ENCODE measurements at places on chromosomes 11 and 22.

DNA sequence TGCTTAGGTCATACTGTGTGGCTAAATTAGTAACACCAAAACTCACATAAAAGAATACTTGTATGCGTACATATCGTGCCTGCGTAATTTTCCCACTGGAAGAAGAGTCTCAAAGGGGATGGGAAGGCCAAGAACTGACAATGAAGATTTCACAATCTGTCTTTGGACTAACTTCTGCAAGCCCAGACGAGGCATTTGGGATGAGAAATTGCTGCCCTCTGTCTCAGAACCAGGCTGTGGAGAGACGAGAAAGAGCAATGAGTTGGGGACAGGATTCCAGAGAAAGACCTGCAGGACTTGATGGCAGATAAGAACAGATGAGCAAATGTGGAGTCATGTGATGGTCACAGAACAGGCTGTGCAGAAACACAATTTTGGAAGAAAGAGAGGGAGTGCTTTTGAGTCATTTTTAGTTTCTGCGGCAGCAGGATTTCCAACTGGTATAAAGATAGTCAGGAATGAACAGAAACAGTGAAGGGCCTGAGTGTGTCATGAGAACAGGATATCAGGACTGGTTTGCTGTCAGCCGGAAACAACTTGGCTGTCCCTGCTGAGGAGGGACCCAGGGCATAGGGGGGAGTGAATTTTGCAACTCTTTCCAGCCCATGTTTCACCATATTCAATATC, 82.7 kb upstream of the CTSC start:
- DNase-seq = no peak

- DNase-seq = no peak
Measured at GRCh38 chr11:22703591-22703990, 37.2 kb downstream of the GAS2 start.

- no peak for DNase-seq
Measured at GRCh38 chr22:26672060-26672471, 14.7 kb downstream of the MIAT start.

DNA sequence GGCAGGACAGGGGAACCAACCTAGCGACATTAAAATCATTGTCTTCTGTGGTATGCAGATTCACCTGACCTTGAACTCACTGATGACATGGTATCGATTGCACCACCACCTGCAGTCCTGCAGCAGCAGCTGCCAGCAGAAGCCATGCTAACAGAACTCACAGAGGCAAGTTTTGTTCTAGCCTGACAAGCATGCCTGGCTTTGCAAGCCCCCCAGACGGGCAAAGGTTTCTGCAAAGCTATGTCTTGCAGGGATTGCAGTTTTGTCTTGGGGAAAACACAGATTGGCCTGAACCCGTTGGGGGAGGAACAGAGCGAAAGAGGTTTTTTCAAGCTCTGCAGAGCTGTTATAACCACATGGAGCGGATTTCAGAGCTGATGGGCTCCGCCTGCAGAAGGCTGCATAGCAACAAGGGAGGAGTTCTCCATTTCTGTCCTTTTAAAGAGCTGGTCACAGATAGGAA, 221.0 kb downstream of the HIPK3 start:
- no peak for DNase-seq

DNA sequence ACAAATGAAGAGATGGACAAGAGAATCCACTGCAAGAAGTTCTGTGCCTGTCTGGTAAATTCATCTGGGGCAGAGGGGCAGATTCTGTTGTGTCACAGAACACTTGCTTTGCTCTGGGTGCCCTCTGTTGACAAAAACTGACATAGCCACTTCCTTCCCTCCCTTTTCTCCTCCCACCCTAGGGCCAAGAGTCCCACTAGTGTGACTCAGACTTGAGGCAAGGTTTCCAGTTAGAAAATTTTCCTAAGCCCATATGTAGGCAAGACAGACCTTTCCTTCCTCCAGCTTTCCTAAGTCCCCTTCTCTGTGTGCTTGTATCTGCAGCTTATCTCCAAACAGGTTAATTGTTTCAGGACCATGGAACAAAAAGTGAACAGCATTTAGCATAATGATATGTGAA, 106.8 kb downstream of the RBFOX2 start:
- peak; percentile 61 for DNase-seq

- peak; percentile 25 for DNase-seq
Measured at GRCh38 chr11:15968461-15969130, 387.8 kb downstream of the SOX6 start.

- DNase-seq = no peak
Measured at GRCh38 chr11:79344753-79345294, 96.0 kb downstream of the TENM4 start.

- DNase-seq = no peak
Measured at GRCh38 chr11:48095779-48096470, 115.6 kb downstream of the PTPRJ start.

- no peak for DNase-seq
Measured at GRCh38 chr11:46607516-46607915, 9.5 kb downstream of the HARBI1 start.

GRCh38 chr22:21725956-21726649, 9.5 kb downstream of the YPEL1 start:
- DNase-seq = no peak

DNA sequence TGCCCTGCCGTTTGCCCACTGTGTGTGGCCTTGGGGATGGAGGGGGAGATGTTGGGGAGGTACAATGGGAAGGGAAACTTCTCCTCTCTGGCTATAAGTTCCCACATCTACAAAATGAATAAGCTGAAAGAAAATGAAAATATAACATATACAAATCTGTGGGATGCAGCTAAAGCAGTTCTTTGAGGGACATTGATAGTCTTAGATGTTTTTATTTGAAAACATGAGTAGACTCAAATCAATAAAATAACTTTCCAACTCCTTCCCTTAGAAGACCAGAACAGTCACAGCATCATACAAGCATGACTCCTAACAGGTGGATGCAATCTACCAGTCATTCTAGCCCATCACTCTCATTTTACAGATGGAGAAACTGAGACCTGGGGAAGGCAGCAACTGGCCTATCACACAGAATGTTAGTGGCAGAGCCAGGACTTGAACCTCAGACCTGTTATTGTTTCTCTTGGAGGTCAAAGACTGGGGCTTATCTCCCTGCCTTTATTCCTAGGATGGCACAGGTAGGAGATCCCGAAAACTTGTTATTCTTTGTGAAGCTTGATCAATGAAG, 25.2 kb upstream of the CCDC86 start:
- no peak for DNase-seq

DNA sequence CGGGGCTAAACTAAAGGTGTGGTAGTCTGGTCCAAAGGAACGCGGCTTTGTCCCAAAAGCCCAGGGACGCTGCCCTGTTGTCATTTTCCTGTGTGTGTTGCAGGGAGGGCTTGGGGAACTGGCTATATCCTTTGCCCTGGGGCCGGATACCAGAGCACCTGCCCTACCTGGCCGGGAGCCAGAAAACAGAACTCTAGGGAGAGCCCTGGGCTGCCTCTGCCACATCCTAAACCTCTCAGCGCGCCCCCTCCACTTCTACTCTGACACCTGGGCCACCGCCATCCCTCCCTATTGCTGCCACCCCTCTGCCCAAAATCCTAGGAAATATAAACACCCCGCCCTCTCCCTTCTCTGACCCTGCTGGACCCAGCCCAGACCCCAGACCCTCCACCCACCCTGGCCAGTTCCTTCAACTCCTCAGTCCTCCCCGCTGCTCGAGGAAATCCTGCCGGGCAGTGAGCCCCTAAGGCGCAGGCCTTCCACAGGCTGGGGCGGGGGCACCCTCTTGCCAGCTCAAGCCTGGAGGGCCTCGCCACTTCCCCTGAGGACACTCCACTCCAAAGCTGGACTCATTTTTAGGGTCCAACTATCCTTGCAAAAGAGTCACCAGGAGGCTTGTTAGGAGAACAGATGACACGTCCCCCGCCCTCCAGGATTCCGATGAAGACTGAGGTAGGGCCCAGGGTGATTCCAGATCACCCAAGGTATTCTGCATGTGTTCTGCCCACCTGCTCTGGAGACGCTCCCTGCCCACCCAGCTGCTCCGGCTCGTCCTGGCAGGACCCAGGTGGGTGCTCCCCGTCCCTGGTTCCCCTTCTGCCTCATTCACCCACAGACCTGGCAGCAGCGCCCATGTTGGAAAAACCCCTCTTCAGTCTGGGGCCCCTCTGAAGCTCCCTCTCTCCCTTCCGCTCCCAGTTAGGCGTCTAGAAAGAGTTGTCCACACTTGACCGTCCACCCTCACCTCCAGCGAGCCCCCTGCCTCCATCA, 12.2 kb downstream of the KCTD17 start:
- DNase-seq = no peak

DNA sequence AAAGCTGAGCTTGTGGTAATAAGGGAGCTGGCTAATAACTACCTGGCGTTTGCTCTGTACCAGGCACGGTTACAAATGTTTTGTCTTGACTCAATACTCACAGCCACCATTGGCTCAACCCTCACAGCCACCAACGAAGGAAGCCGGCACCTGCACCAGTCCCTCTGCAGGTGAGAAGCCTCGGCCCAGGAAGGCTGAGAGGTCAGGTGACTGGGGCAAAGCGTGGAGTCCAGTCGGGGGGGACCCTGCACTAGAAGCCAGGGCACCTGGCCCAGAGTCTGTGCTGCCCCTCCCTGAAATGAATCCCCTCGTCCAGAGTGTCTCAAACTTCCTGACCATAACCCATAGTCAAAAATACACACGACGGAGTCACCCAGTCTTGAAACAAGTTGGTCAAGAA, 90.1 kb downstream of the PHF21B start:
- no peak for DNase-seq

DNA sequence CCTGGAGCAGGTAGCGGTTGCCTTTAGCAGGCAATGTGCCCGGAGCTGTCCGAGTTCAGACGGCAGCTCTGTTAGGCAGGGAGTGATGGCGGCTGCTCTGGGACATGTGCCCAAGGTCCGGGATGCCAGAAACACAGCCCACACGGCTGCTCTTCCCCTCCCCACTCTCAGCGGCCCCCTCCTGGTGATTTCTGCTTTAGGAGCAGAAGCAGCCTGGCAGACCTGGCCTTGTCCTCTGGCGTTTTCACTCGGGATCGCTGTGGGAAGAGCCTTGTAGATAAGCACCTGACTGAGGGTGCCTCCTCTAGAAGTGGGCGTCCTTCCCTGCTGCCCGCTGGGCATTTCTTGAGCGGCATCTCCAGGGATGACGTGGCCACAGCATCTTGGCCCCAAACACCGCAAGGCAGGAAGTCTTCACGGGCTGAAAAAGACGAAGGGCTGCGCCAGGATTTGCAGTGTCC, 392.2 kb downstream of the TBC1D22A start:
- DNase-seq = no peak

GRCh38 chr11:121446752-121447156, 5.4 kb upstream of the SORL1 start:
- DNase-seq = no peak

DNA sequence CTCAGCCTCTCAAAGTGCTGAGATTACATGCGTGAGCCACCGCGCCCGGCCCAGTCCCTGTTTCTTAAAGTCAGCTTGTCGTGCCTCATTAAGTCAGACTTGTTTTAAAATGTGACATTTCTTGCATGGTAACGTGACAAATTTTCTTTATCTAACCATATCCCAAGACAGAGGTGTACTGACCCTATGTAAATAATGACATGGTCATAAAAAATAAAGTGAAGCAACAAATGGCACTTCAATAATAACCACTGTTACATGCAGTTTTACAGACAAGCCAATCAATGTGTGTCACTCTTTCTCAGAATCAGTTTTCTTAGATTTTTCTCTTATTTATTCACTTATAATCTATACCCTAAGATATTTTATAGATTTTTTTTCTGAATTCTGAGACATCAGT, 26.5 kb upstream of the SIK2 start:
- no peak for DNase-seq

DNA sequence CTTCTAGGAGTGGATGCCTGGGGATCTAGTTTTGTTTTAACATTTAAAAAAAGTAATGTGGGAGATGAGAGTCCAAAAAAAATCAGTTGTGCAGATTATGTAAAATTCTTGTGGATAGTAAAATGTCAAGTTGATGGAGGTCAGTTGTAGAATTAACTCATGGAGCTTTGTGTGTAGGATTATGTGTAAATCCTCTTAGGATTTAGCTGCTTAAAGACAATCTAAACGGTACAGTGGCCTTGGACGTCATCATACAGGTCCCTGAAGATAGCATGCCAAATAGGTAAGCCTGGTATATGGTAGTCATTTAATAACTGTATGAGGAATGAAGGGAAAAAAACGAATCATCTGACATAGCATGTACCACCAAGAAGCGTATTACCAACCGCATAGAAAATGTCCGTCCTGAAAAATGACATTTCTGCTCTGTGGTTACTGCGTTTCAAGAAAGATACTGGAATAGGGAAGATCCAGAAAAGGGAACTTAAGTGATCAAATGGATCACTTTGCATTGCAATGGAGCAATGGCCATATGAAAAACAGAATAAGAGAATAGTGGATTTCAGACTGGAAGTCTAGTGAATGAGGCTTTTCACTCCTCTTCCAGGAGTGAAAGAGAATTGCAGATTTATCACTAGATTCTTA, 61.3 kb downstream of the BCL2L13 start:
- DNase-seq = no peak

GRCh38 chr11:13762718-13763117, 94.2 kb downstream of the FAR1 start:
- DNase-seq = no peak

- no peak for DNase-seq
Measured at GRCh38 chr22:48112687-48113521, 1350.5 kb downstream of the TBC1D22A start.

GRCh38 chr22:48960576-48960975, 867.1 kb downstream of the BRD1 start:
- DNase-seq = no peak

DNA sequence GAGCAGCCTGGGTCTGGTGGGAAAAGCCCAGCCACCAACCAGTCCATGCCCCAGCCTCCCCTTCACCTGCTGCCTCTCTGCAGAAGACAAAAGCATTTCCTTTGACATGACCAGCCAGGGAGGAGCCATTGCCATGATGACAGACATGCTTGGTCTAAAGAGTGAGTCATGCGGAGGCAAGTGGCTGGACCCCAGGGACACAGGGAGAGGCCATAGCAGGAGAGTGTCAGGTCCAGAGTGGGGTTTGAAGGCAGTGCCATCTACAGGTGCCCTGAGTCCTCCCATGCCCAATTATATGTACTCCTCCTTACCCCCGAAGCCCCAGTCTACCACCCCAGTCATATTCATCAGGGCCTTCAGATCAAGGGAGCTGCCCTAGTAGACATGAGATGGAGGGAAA, 67.4 kb downstream of the SCN3B start:
- DNase-seq = peak; percentile 19

DNA sequence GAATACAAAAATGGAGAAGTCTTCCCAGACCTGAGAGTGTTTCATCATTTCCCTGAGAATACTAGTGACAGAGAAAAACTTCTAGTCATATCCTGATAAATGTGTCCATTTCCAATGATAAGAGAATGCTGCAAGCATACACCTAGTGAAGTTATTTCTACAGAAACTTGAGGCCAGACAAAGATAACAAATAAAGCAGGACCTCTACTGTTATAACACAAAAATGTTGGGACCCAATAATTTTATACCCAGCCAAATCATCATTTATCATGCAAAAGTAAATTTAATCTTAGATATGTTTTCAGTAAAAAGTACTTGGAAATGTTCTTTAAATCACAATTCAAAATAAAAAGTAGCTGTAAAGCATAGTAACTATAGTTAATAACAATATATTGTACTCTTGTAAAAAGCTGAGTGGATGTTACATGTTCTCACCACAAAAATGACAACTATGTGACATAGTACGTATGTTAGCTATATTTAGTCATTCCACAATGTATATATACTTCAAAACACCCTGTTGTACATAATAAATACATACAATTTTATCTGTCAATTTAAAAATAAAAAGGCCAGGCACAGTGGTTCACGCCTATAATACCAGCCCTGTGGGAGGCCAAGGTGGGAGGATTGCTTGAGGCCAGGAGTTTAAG, 12.6 kb downstream of the RRAS2 start:
- no peak for DNase-seq

GRCh38 chr11:111697933-111698371, 68.2 kb downstream of the PPP2R1B start:
- no peak for DNase-seq

Measured in NCI-H460 (cell line).